ENCODE measurements at places on chromosomes 1 and 21.

- DNase-seq: no peak
These were observed 229.1 kb downstream of the GPR52 start for GRCh38 chr1:174676856-174677255.

- DNase-seq: no peak
These were observed 68.7 kb downstream of the DEGS1 start for GRCh38 chr1:224251741-224252146.

DNA sequence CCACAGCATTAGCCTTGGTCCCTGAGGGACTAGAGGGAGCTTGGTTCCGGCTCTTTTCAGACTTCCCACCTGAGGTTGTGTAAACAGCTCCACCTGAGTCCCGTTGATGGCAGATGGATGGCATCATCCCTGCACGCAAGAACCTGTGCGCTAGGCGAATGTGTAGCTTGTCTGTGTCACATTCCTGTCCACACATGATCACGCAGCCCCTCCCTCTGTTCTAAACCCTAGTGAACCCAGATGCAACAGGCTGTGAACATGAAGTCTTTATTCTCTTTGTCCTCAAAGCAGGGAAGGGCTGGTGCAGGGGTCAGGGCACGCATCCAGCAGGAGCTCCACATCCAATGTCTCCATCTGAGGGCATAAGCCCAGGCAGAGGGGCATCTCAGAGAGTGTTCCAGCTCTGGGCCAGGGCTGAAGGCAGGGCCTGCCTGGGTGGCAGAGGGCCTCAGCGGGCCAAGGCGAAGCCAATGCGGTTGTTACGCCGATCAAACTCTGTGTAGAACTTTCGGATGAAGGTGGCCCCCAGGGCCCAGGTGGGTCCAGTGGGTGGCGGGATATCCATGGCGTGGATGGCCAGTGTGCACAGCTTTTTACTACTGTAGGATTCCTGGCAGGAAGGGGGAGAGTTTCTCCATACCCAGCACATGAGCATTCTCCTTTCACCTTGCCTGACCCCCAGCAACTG, 2.9 kb upstream of the ETNK2 start:
- DNase-seq: no peak

- DNase-seq: no peak
These were observed 8.0 kb downstream of the CTRC start for GRCh38 chr1:15446212-15446611.

DNA sequence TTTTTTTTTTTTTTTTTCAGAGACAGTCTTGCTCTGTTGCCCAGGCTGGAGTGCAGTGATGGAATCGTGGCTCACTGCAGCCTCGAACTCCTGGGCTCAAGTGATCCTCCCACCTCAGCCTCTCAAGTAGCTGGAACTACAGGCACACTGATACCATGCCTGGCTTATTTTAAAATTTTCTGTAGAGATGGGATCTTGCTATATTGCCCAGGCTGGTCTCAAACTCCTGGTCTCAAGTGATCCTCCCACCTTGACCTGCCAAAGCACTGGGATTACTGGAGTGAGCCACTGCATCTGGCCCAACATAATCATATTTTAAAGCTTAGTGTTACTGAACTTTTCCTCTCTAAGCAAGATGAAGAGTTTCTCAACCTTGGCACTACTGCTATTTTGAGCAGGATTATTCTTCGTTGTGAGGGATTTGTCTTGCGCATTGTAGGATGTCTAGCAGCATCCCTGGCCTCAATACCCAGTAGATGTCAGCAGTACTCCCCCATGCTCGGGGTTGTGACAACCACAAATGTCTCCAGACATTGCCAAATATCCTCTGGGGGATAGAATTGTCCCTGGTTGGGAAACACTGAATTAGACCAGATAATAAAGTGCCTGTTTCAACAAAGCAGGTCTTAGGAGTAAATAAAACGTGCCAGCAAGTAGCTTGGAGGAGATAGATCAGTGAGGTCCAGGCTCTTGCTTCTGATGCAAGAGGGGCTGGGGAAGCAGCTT, 15.1 kb upstream of the THRAP3 start:
- no peak for DNase-seq

GRCh38 chr1:50491142-50491541, 67.9 kb upstream of the DMRTA2 start:
- no peak for DNase-seq

DNA sequence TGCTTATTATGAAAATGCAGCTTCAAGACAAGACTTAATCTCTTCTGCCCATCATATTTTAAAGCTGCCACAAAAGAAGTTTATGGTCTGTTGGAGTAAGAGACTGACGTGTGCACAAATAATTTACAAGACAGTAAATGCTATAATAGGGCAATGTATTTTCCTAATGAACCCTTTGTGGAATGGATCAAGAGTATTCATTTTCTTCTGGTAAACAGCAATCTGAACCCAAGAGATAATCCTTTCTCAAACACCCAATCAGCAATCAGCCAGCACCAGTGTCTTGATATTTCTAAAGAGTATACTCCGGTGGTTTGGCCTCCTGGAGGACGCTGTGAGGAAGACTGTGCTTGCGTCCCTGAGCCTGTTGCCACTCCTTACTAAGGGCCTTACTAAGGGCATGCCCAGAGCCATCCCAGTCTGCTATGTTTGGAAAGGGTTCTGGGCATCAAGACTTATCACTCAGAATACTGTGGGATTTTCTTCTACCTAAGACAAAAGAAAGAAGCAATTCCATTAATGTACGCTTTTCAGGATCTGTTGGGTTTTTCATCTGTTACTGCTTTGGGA, 48.8 kb upstream of the LRRC8D start:
- no peak for DNase-seq

Measured in stimulated activated CD4-positive, alpha-beta T cell treated with anti-CD3 and anti-CD28 coated beads, Interleukin-12 subunit alpha, Interleukin-12 subunit beta, amount 100 ng/mL, for 48 hours (primary cell).